Effector memory CD4-positive, alpha-beta T cell (primary cell): ENCODE measurements at places on chromosomes 1 and 21.
A peak's percentile ranks its signal among the peaks of the same experiment; 100 is the strongest.

DNA sequence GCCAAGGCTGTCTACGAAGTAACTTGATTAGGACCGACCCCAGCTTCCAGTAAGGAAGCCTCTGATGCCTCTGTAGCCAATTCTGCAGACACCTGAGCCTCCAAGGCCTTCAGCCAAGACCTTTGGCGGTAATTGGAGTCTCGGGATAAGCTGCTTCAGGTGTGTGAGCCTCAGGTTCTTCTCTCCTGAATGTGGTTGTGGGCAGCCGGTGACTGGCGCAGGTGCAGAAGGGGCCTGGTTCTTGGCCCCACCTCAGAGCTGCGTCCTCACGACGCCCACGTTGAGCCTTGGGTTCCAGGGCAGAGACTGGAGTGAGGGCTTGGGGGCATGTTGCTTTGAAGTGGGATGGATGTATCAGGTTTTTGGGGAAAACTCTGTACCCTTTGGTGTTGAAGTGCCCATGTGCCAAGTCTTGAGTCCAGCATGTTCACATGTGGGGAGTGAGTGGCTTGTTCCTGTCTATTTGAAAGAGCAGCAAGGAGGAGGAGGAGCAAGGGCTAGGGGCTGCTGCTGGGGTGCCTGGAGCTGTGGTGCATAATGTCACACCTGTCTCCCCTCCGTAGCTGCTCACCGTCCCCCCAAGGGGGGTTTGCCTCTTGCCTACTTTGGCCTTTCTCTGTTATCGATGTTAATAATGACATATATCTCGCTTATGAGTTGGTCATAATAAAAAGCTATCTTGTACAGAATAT, 1.4 kb downstream of the PSEN2 start:
- no peak for DNase-seq

DNA sequence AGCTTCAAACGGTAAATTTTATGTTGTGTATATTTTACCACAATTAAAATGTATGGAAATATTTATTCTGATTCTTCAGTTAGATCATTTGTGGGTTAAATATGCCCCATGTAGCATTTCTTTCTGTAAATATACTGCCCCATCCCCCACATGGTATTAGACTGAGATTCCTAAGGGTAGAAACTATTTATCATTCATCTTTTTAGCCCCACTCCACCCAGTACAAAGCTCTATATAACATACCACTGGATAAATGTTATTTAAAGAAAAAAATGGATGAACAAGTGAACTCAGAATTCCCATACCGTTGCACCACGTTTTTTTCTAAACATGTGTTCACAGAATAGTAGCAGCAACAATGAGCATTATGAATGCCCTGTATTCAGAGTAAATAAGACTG, 234.0 kb upstream of the IRF2BP2 start:
- no peak for DNase-seq

DNA sequence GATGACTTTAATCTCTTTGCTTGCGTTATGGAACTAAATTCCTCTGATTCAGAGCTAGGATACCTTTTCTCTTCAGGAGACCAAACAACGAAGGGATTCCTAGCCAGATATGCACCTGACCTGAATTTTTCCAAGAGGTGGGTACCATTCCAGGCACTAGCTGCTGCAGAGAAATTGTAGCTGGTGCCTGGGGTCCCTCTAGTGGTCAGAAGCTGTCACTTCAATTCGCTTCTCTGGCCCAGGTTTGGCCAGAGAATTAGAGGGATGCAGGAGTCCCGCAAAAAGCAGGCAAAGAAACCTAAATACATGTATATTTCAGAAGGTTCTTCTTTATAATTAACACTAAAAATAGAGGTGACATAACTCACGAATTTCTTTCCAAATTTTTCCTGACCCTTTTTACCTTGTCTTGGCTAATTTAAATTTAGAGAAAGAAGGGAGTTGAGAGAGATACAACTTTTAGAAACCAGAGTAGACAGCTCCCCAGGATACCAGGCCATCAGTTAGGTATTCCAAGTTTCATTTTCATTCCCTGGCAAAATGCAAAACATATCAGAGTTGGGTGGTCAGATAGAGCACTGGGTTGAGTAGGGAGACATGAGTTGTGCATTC, 9.6 kb downstream of the ACKR1 start:
- no peak for DNase-seq

DNA sequence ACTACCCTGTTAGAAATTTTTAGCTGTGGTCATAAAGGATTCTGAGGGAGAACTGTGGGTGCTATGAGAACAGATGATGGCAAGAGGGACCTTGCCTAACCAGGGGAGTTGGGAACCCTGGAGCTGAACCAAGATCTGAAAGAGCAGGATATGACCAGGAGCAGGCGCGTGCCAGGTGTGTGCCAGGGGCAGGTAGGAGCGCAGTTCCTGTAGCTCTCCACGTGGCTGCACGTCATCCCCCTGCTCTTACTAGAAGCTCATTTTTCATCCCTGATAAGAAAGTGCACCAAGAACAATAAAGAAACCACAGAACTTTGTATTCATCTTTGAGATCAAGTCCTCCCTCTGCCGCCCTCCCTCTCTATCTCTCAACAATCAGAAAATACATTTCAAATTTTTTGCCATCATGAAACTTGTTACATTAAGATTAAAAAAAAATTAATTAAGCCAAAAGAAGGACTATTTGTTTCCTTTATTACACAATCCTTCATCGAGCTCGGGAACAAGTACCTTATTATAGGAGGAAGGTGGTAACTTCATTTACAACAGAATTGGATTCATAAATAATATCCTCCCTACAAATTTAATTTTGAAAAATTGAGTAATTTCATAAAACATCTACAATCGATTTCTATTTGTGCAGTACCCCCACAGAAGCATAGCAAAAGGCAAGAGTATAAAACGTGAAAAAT, 78.5 kb downstream of the SLC35F3 start:
- no peak for DNase-seq

- no peak for DNase-seq
Observed at GRCh38 chr21:31938330-31939301, 65.8 kb downstream of the HUNK start.

DNA sequence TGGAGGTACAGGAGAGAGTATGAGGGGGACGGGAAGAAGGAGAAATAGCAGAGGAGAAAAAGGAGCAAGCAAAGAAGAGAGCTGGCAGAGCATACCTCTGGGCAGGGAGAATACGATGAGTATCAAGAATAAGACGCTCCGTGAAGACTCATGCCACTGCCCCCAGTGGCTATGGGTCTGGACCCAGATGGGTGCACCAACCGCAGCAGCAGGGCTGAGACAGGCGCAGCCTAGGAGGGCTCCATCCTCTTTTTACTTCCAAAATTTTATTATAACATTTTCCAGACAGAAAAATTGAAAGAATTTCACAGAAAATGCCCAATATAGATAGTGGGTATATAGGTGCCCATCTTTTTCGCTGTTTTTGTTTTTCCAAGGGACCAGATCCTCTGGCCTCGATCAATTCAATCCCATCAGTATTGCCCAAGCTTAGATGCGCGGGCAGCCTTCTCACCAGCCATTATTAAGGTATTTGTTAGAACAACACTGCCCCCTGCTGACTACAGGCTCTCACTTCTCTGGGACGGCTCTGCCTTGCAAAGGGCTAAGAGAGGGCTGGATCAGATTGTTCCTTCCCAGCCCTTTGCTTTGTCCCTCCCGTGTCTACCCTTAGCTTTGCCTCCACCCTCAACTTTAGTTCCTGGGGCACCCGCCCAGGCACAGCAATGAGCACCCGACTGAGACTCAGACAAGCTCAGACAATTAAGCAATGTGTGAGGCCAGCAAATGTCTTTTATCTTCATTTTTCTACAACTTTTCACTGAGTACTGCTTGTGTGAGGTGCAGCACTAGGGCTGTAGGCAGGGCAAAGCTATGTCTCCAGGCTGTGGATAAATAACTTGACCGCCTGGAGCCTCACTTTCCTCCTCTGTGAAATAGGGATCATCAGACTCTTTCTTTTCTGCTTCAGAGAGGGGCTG, 17.5 kb upstream of the CAMK1G start:
- DNase-seq: peak; percentile 24

DNA sequence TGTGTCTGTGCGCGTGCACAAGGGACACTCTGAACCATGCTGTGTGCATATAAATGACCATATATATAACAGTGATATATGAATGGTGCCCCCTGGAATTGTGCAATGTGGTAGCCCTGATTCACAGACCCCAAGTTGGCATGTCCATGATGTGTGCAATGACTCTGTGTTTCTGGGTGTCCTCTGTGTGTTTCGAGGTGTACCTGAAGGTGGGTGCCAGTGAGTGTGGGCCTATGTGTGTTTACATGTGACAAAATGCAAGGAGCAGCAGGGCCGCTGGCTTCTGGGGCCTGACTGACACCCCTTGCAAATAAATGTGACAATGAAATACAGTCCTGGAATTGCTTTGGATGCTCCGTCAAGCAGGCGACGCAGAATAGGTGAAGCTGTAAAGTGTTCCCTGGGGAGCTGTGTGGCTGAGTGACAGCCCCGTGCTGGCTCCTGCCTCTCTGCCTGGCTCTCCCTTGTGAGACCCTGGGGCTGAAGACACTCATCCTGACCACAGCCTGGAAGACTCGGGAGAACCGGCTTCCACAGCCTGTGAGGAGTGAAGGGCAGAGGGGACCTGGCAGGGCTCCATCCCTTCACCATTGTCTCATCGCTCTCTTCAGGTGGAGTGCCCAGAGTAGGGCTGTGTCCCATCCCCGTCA, 38.2 kb upstream of the CSF3R start:
- no peak for DNase-seq

GRCh38 chr1:172536256-172536655, 3.3 kb downstream of the SUCO start:
- DNase-seq: no peak

- DNase-seq: no peak
Observed at GRCh38 chr1:185699874-185700273, 34.3 kb upstream of the HMCN1 start.

DNA sequence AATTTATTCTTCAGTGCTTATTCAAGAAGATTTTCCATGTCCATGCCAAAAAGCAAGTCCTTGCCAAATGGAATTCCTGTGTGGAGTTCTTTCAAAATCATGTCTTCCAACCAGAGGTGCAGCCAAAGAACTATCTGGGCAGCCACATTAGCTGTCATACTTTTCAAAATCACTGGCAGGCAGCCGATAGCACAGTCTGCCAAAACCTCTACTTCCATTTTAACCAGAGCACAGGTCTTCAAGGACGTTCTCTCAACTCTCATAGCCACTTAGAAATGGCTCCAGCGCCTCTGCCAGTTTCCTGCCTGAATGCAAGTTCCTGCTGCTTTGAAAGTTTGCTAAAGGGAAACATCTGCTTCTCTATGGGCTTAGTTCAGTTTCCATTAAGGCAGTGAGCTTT, 975.7 kb upstream of the ADGRL4 start:
- no peak for DNase-seq

DNA sequence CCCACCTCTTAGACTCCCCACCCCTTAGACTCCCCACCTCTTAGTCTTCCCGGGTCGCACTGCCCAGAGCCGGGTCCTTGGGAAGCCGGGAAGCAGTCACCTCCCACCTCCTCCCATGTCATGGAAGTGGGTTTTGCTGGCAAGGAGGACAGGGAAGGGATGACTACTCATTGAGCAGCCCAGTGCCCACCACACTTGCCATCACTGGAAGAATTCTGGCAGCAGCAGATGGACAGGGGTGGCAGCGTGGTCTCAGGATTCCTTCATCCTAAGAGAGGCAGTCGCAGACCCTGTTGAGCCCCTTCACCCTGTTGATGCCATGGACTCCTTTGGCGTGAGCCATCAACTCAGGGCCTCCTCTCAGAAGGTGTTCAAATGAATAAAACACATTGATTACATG, 140.8 kb downstream of the PGBD5 start:
- DNase-seq: no peak

GRCh38 chr1:173314656-173315055, 107.5 kb upstream of the TNFSF4 start:
- DNase-seq: no peak

DNA sequence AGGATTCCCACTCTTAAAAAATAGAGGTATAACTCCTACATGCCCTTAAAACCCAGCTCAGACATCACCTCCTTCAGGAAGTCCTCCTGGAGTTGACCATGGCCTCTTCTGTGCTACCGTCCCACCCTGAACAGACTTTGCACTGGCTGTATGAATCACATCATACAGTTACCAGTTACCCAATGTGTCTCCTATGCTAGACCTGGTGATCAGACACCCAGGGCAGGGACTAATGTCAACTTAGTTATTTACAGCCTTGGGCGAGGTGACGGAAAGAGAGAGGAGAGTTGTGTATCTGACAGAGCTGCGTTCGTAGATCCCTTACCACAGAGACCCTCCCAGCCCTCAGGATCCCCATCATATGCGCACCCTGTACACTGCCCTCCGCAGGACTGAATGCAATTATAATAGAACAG, 72.7 kb downstream of the SLC66A1 start:
- no peak for DNase-seq

GRCh38 chr1:210359255-210359654, 30.6 kb downstream of the HHAT start:
- DNase-seq: no peak

DNA sequence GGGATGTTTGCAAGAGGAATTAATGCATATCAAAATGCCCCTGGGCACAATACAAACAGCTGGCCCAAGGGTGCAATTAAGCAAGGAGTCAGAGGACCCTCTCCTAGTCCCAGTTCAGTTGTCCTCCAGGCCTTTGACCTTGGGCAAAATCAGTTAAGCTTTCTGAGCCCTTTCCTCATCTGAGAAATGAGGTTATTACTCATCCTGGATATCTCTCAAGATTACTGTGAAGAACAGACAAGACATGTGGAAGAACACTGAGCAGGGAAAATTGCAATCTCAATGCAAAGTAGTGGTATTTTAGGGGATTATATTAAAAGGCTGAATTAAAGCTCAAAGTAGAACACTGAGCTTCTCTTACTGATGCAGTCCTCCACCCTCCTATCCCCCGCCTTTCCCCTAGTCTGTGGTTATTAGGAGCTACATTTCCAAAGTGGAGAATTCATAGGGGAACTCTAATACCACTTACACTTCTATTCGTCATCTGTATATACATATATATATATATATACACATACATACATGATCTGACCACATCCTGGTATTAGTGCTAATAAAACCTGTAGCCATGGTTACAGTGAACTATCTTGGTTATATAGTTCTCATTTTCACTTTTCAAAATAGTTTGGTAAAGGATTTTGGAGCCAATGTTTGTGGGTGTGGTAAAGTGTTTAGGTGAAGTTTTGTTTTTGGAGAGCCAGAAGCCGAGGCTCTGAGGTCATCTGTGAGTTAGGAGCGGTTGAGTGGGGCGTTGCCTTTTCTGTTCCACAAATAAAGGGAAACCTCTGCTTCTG, 18.1 kb downstream of the KIAA0040 start:
- no peak for DNase-seq

DNA sequence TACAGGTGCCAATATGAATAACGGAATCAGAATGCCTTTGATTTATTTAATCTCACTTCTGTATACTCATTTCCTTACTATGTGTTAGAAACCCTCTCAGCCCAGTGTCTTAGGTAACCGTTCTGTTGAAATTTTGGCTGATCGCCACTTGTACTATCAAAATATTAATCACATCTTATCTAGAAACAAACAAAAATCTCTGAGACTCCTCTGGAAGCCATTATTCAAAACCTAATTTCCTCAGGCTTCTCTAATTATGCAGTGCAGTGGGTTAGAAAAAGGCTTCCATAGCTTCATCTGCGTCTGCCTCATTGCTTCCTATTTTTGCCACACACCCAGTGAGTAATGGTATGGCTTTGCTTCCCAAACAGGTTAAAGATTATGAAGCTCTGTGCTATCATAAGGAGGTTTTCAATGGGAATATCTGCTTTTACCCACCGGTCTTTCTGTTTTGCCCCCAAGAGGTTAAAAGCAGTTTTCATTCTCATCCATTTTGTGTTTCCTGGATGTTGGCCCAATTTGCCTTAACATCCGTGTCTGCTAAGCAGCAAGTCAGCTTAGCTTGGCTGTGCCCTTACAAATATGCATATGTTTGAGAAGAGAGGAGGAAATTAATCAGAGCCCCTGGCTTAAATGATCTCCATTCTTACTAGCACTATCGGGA, 129.6 kb downstream of the RYR2 start:
- no peak for DNase-seq

- no peak for DNase-seq
Observed at GRCh38 chr1:100543640-100544039, 5.7 kb downstream of the GPR88 start.
